ENCODE measurements at places on chromosomes 2 and 18. TPM values are rescaled to one million over a fixed set of nuclear protein-coding genes. Genes with fewer than 3 reads are reported as not detected.
A peak's percentile ranks its signal among the peaks of the same experiment; 100 is the strongest.

DNA sequence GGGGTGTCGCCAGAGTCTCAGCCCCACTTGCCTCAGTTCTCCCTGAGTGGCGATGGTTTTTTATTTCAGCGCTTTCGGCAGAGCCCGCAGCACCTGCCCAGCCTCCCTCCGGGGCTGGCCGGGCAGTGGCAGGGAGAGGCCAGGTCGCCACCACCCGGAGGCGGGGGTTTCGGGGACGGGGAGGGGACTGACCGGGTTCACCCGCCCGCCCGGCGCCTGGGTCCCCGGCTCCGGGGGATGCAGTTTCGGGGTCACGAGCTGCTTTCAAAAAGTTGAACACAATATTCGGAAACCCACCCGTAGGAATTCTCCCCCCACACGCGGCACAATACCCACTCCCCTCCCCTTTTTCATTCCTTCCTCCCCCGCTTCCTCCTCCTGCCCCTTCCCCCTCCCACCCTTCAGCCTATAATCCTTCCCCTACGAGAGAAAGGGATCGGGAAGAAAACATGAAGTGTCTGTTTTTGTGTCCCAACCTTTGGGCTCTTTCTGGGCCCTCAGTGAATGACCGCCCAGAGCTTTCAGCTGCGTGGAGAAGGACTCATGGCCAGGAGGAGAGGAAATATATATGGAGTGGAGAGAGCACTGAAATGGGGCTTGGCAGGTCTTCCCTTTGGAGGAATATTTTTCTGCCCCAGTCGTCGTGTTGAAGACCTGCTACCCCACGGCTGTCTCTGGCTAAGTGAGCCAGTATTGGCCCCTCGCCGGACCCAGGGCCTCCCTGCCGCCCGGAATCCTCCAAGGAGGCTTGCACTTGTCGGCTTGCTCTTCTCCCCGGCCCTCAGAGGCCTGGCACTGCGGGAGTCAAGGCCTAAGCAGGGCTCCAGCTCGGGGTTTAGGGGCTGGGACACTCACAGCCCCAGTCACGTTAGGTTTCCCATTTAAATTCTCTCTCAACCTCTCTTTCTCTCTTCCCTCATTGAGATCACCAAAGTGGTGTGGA, 2.1 kb upstream of the SIX3 start:
- no peak for DNase-seq

- DNase-seq = no peak
These were observed 144.0 kb downstream of the GLI2 start for GRCh38 chr2:120879431-120880295.

DNA sequence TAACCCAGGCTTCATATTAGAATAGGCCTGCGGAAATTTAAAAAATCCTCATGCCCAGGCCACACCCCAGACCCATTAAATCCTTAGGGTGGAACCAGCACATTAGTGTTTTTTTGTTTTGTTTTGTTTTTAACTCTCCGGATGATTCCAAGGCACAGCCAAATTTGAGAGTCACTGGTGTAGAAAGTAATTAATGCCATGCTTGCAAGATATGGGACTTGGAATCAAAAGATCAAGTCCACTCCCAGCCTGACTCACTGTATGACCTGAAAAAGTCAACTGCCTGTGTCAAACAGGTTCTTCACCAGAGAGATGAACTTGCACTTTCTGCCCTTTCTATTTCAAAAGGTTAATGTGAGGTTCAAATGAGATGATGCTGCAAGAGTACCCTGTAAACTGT, 310.3 kb upstream of the LYPD1 start:
- no peak for DNase-seq

DNA sequence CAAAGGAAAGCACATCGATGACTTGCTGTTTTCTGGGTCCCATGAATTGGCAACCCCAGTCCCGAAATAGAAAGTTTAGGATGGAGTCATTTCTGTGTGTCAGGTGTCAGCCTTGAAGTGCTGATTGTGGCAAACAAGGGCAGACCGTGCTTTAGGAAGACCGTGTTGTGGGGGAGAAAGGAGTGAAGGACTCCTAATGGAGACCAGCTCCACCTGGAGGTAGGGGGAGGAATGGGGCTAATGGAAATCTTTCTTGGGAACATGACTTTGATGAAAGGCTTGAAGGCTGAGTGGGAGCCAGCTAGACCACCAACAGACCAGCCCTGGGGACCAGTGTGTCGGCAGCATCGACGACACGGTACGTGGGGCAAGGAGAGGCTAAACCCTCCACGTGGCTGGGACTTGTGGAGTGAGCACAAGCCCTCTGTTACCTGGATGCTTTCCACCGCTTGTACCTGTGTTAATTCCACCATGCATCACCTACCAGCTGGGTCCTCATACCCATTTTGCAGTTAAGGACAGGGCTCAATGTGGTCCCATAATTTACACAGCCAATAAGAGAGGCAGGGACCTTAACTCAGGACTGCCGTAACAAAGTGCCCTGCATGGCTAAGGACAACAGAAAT, 104.2 kb downstream of the SH3BP4 start:
- no peak for DNase-seq

DNA sequence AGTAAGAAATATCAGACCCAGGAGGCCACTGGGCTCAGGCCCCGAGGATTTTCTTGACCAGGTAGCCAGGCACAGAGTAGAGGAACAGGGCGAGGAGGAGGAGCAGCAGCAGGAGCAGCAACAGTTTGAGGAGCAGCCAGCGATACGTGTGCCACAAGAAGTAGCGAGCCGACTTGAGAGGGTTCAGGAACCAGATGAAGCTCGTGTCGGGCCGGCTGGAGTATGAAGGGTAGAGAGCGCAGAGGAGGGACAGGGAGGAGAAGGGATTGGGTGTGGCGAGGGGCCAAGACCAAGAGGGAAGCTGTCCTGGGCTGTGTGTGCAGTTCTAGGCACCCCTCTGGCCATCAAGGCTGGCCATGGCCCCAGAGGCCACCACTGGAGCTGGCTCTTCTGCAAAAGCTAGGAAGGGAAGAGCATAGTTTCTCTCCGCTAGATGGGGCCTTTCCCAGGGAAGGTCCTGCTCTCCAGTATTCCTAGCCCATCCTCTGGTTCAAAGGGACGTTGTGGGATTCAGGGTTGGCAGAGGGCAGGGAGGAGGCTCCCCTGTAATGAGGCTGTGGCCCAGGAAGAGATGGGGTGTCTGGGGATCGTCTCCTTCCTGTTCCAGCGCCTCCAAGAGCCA, 17.8 kb downstream of the OTOF start:
- DNase-seq = no peak

Gene CNGA3
- not detected for total RNA-seq

Gene LIMS3
- total RNA-seq = 0.57 TPM

DNA sequence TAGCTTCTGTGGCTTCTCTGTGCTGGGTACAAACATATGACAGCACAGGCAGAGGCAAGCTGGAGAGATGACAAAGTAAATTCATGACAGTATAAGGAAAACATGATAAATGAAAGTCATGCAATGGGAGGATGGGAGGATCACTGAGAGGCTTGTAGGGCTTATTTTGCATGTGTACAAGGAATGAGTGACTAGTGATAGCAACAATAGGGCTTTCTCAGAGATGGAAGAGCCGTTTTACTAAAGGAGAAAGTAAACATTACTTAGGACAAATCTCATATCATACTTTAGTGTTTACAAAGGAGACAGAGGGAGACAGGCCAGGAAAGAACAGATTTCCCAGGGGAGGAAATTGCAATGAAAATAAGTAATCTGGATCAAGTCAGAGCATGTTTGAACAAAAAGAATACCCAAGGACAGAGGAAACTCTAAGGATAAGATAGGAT, 82.5 kb upstream of the RBMS1 start:
- DNase-seq = no peak

DNA sequence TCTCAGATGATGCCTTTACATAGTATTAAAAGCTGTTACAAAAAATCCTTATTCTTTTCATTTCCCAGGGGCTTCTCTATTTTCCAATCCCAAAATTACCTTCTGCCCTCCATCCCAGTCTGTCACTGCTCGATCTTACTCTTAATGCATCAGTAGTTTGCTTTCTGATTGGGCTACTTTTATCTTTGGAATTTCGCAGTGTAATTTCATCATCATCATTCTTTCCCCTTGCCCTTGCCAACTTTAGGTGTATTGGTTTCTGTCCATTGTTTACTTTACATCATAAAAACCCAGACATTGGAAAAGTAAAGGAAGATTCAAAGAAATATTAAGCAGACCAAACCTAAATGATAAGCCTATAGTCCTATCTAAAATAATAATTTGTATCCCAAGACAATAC, 457.2 kb downstream of the PIK3C3 start:
- DNase-seq = no peak

DNA sequence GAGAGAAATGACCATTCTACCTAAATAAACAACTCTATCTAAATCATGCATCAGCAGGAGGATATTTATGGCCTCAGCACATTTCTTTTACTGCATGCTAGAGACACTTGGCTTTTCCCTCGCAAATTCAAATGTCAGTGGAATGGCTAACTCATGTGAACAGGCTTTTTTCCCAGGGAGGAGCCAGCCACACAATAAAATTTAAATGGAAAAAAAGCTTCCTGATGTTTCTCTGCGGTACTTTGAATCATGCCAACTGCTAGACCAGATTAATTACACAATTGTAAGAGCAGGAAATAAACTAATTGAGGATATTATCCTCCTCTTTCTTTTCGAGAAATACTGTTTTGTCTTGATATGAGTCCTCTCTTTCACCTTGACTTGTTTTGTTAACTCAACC, 676.3 kb downstream of the IRS1 start:
- no peak for DNase-seq

- no peak for DNase-seq
These were observed 1224.8 kb downstream of the SUCLG1 start for GRCh38 chr2:83234246-83234645.

- DNase-seq = peak; percentile 41
These were observed 84.6 kb downstream of the NRP2 start for GRCh38 chr2:205766779-205767359.

Gene VIL1
- total RNA-seq = 0.24 TPM

DNA sequence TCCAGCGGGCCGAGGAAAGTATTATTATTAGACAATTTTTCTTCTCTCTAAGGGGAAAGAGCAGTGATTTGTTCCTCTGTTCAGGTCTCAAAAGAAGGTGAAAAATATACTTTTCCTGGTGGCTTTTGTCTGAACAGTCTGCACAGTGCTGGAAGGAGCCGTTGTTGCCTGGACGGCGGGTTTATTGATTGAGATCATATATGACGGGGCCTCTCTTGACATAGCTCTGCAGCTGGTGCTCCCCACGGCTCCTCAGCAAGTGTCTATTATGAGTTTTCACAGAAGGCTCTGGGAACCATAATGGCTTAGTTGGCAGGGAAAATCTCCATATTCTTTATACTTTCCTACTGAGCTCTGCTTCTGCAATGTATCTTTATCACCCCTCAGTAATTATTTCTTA, 42.9 kb downstream of the FSHR start:
- no peak for DNase-seq

DNA sequence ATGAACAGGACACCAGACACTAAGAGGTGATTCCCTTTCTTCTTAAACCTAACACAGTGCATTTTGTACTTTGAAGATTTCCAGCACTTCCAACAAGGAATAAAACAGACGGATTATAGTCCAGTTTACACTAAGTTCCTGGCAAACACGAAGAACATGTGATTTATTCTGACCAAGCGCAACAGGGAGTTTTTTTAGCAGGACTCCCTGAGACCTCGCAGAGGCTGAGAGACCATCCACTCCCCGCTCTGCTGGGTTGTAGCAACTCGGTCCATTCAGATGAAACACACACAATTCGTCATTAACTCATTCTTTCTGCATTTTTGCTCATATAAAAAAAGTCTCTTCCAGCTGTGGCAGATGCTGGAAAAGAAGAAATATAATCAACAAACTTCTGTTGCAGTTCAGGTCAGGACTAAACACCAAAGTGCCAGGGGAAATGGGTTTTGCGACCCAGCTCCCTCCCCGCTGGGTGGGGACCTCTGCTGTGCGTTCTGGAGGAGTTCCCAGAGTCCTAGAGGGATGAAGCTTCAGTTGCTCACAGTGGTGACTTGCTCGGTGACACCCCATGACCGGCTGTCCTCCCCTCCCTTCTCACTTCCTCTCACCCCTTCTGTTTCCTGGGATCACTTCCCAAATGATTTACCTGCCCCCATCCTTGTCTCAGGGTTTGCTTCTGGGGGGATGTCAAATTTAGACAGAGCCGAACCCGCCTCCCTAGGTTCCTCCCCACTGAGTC, 52.5 kb downstream of the KCNF1 start:
- no peak for DNase-seq

All from activated T-cell treated with anti-CD3 and anti-CD28 coated beads, Interleukin-2, amount 50 U/mL, for 4 hours (primary cell).